ENCODE measurements at places on chromosomes 7 and 10.
A peak's percentile ranks its signal among the peaks of the same experiment; 100 is the strongest.

GRCh38 chr7:135382173-135382572 lies 127.7 kb downstream of the CNOT4 start:
- no peak for DNase-seq

GRCh38 chr10:79331709-79332108 lies 15.6 kb upstream of the PPIF start:
- no peak for DNase-seq

GRCh38 chr10:69668721-69669120 lies 38.7 kb downstream of the FAM241B start:
- DNase-seq: no peak

- no peak for DNase-seq
These were observed 317.6 kb upstream of the PLXDC2 start for GRCh38 chr10:19498393-19499290.

DNA sequence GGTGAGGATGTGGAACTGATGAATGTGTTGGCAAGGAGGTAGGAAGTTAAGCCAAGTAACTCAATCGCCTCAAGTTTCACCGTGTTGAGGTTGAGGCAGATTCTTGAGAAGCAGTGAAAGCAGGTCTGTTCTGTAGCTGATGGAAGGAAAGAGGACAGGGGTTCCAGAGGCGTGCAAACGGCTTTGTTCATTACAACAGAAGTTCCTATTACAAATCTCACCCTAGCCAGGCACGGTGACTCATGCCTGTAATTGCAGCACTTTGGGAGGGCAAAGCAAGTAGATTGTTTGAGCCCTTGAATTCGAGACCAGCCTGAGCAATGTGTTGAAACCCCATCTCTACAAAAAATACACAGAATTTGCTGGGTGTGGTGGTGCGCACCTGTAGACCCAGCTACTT lies 36.9 kb upstream of the PTF1A start:
- no peak for DNase-seq

DNA sequence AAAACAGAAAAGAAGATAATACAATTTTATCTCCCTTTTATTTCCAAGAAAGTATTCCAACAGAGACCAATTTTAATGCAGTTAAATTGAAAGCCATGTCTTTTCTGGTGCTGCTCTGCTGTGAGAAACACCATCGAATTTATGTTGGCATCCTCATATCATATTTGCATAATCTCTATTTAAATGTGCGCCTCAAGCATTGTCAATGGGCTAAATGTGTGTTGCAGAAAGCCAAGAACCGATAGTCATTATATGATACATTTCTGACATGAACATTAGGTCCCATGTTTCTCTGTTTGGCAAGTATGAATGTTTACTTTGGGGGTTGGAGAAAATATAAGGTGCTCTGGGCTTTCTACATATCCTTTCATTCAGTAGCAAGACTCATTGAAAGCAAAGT lies 1023.5 kb upstream of the CELF2 start:
- no peak for DNase-seq

DNA sequence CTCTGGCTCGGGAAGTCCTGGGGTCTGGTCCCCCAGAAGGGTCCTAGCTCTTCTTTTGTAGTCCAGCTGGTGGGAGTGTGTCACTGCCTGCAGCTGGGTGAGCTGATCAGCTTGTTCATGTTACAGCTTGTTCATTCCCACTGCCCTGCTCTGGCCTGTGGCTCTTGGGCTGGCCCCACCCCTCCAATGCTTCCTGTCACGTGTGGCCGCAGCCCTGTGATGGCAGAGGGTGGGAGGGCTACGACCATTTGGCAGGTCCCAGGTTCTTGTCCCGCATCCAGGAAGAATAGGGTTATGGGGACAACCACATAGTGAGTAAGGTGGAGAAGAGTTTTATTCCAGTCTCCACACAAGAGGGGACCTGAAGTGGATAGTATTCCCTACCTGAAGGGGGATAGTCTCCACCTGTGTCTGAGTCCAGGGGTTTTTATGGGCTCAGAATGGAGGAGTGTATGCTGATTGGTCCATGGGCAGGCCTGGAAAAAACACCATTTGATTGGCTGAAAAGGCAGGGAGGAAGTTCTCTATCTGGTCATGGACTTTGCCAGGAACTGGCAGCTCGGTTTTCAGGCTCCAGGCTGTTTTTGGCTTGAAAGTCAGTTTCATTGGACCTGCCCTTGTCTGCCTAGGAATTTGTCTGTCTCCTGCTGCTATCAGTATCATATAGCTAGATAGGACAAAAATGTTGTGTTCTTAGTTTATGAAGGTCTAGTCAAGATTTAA lies 13.1 kb downstream of the SDHAF3 start:
- no peak for DNase-seq

- DNase-seq: peak; percentile 29
These were observed 561 bp upstream of the HNRNPF start for GRCh38 chr10:43409385-43410109.

GRCh38 chr10:22644222-22644621 lies 70.2 kb downstream of the PIP4K2A start:
- no peak for DNase-seq

DNA sequence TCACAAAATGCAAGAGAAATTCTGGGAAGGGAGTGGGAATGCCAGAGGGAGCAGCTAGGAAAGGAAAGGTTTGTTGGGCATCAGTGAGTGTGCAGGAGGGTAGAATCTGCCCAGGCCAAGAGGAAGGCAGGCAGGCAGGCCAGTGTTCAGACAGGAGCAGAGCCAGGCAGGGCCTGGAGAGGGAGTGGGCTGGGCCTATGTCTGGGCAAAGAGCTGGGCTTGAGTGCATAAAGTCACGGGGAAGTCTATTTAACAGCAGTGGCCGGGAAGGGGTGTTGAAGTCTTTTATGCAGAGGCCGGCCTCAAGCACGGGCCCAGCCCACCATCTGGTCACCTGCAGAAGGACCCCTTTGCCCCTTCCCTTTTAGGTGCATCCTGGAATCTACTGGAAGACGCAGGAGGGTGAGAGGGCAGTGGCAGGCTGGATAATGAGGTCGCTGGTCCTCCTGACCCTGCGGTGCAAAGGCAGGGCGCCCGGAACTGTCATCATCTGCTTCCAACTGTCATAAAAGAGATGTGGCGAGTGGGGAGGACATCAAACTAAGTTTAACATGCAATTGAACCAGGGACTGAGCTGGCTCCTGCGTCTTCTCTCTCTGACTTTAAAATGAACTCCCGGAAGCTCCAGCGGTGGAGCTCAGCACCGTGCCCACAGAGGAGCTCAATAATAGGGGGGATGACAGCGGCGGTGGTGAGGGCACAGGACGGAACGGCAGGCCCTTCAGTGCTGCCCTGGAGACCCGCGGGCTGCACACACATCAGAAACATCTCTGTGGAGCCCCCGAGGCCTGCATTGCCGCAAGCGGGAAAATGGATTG lies 29.5 kb downstream of the CARD11 start:
- DNase-seq: no peak

- no peak for DNase-seq
These were observed 17.3 kb downstream of the TPK1 start for GRCh38 chr7:144818511-144818910.

DNA sequence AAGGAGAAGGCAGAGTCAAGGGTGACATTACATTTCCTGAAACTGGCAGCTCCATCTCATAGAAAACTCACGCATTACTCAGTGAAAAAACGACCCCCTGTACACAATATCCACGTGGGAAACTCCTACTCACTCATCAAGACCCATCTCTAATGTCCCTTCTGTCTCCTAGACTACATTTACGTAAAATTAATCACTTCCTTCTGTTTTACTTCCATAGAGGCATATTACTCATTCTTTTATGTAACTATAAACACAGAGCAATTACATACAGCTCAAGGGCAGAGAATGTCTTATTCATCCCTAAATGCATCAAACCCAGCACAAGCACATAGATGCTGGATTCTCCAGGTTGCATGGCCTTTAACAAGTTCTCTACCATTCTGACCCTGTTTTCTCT lies 281.8 kb downstream of the KCNMA1 start:
- DNase-seq: no peak

DNA sequence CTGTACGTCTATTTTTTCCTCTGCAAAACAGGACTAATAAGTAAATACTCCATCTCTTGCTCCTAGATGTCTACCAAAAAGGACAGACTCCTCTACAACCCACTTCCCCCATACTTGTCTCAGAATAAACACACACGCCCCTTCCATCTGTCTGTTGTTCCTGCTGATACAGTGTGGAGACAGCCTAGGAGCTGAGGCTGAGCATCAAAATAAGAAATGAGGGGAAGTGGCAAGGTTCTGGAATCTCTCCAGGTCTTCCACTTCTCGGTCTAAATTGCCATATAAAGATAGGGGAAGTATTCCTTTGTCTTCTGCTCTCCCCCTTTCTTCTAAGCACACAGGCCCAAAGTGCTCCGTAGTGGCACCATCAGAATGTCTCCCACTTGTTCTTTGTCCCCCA lies 30.8 kb upstream of the VSIR start:
- DNase-seq: no peak

GRCh38 chr10:4359003-4359402 lies 467.0 kb upstream of the AKR1E2 start:
- DNase-seq: no peak

- DNase-seq: peak; percentile 19
These were observed 851 bp downstream of the MKRN1 start for GRCh38 chr7:140478246-140479061.

DNA sequence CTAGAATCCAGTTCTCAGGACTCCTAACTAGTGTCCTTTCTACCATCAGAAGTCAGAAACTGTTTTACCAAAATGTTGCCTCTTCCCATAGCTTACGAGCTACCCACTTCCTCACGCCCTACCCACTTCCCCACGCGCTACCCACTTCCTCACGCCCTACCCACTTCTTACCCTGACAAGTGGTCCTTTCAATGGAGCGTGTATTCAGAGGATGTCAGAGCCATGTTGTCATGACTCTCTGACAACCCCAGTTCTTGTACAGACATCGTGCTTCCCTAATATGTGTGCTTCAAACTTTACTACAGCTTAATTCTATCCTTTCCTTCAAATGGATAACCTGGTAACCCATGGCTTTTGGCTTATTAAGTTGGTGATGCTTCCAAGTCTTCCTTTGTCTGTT lies 84.8 kb upstream of the PHF14 start:
- no peak for DNase-seq

GRCh38 chr10:49627644-49628247 lies 13.9 kb downstream of the CHAT start:
- DNase-seq: no peak

GRCh38 chr7:79471699-79472098 lies 18.2 kb upstream of the MAGI2 start:
- DNase-seq: no peak

- no peak for DNase-seq
These were observed 148.3 kb upstream of the PHYHIPL start for GRCh38 chr10:59027975-59028655.

Measured in posterior cingulate gyrus (tissue), 11 donors.